Urinary bladder (tissue), 4 donors: ENCODE measurements at places on chromosomes 3 and 15. TPM values are rescaled to one million over a fixed set of nuclear protein-coding genes. Genes with fewer than 3 reads are reported as not detected.

CPNE9 gene
- total RNA-seq, result not detected

DCBLD2 gene
- total RNA-seq, result 79.6 TPM

ADAMTS17 gene
- total RNA-seq, result 10.7 TPM

BUB1B gene
- 23.8 TPM for total RNA-seq

CHL1 gene
- 47.3 TPM for total RNA-seq

DNA sequence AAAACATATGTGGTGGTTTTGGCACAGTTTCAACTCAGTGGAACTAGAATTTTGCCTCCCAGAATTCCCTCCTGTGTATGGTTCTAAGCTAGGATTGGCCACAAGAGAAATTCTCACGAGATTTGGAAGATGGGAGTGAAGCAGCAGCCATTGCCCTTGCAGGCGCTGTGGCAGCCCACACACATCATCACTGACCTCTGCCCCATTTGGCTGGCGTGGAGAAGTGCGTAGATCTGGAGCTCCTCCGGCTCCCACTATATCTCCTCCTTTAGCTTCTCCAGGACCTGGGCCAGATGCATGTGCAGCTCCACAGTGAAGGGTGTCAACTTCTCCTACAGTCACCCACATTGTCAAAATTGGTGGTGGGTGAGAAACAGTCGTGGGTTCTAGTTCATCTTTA is 199.6 kb downstream of the EFHB start:
- DNase-seq, result no peak

DNA sequence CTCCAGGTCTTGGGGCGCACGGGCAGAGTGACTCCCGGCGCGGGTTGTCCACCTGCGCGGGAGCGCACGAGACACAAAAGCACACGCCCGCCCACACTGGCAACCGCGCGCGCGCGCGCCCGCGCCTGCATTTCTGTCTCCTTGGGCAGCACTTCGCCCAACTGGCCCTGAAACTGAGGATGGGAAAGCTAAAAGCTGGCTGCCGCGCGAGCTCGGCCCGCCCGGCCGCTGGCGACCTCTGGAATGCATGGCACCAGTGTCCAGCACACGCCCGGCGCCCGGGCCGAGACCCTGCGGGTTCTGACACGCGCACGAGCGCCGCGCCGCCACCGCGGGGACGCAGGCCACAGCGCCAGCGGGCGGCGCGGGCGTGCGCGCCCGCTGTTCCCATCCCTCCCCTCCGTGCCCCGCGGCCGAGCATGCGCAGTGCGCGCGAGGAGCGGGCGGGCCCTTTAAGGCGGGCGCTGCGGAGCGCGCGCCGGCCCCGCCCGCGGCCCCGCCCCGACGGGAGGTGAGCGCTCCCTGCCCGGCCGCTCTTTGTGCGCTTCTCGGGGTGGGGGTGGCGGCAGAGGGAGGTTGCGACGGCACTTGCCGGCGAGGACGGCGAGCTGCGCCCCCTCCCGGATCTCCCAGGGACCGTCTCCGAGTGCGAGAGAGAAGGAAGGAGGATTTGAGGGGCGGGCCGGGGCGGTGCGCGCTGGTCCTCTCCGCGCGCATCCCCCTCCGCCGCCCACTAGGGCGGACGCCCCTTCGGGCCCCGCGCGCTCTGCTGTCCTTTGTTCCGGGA is 1.0 kb upstream of the MEX3B start:
- peak; percentile 81 for DNase-seq

GRCh38 chr3:78077178-78077577 is 1037.3 kb downstream of the ROBO2 start:
- DNase-seq, result no peak

DNA sequence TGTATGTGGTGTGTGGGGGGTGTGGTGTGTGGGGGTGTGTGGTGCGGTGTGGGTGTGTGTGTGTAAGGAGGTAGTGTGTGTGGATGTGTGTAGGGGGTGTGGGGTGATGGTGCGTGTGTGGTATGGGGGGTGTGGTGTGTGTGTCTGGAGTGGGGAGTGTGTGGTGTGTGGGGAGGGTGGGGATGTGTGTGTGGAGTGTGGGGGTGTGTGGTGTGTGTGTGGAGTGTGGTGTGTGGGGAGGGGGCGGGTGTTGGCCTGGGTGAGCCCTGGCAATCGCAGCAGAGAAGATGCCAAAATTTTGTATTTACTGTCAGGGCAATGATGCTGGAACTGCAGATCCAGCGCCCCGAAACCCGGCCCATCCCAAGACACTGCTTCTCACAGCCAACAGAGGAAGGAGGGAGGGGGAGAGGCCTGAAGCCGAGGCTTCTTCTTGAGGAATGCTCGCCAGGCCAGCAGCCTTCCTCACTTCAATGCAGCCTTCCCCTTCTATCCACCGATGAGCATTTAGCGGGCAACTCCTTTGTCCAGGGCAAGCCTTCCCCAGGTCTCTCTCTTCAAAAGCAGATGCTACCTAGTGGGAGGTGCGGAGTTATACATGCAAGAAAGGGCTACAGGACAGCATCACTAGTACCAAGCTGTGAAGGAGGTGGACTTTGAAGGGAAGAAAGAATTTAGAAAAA is 11.9 kb upstream of the SRP14 start:
- DNase-seq, result no peak

DNA sequence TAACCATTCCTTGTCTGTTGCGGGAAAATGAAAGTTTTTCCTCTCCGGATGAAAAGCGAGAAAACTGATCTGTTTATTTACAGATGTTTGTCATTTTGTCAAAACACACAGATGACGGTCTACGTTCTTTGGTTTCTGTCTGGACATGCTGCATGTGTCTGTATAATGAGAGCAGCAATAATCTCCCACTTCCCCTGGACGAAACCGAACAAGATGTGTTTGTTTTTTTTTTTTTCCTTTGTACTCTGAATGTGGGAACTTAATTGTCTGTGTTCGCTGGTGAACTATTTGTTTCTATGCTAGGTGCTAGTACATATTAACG is 33.6 kb downstream of the PTPRG start:
- DNase-seq, result no peak

GRCh38 chr3:126109146-126109879 is 25.4 kb upstream of the SLC41A3 start:
- DNase-seq, result no peak

DNA sequence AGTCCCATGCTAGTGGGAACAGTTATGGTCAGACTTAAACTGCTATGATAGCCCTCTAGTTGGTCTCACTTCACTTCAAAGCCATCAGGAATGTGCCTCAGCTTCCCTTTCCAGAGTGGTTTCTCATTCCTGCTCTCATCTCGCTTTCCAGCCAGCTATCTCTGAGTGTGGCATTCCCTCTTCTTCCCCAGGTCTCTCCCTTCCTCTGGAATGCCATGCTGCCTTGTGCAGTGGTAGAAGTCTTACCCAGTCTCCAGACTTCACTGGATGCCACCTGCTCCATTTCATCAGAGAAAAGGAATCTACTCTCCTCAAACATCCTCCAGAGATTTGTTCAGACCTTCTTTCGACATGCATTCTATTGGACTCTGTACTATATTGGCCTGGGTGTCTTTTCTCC is 83.0 kb downstream of the AGBL1 start:
- DNase-seq, result no peak
